GDM1 (cell line): ENCODE measurements at places on chromosomes 12 and 14.

GRCh38 chr14:51495319-51495718 is 156.4 kb upstream of the FRMD6 start:
- no peak for DNase-seq

DNA sequence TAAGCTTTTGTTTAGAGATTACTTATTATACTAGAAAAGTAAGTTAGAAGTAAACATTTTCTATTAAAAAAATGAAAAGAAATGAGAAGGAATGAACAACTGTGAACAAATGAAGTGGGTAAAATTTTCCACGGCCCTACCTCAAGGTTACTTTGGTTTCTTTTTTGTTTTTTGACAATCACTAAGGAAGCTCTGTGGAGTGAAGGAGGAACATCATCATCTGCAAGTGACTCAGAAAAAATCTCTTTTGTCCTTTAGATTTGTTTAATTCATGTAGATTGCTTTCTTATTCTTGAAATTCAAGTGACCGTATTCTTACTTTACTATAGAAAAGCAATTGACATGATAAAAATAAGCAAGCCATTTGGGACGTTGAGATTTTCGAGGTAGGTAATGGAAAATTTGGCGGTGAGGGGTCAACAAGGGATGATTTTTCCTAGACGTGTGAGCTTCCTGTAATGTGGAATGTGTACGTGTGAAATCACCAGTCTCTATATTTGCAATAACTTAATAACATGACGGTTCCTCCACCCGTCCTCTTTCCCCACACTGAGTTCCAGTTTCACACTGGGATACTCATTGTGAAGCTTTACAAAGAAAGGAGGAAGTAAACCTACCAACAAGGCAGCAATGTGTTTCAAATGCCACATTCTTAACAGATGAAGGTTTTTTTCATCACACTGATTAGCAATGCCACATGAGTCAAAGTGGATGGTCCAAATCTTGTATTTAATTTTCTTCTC is 62.3 kb upstream of the EGLN3 start:
- peak; percentile 43 for DNase-seq

DNA sequence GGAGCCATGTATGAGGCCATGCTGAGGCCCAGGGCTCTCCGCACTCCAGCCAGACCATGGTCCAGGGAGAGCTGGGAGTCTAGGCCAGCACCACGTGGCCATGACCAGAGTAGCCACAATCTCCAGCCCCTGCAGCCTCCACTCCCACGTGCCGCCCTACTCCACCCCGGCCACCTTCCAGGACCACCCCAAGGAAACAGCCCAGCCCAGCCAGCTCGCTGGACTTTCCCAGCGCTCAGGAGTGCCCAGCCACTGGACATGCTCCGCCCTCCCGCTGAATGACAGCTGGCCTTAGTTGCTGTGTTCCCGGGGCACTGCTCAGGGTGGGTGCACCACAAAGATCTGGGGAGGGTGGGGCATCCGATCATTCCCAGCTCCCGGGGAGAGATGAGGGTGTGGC is 2.1 kb upstream of the C14orf180 start:
- DNase-seq = no peak

- no peak for DNase-seq
Observed at GRCh38 chr14:26330982-26331381, 266.9 kb downstream of the NOVA1 start.

- DNase-seq = no peak
Observed at GRCh38 chr14:53462931-53463778, 310.0 kb upstream of the DDHD1 start.

- DNase-seq = no peak
Observed at GRCh38 chr12:7005311-7005710, 13.0 kb downstream of the LPCAT3 start.

GRCh38 chr14:97916669-97917568 is 1119.7 kb downstream of the VRK1 start:
- no peak for DNase-seq

DNA sequence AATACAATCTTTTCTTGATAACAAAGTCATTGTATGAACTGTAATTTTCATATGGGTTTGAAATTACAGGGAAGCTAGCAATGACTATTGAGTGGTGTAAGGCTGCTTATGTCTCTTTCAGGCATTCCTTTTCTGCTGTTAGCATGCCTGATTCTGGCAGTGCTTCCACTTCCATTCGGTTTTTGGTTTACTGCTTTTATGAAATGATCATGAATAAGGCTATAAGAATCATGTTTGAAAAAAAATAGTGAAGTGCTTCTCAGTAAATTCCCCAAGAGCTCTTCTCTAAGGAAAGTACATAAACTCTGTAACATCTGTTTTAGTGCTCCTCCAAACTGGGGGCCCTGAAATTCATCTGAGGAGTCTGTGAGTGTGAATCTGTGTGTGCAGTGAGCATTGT is 434.0 kb upstream of the RGS6 start:
- no peak for DNase-seq

- DNase-seq = peak; percentile 71
Observed at GRCh38 chr12:96237465-96238077, 43.4 kb downstream of the ELK3 start.

GRCh38 chr14:95784137-95784536 is 70.2 kb upstream of the TCL1A start:
- DNase-seq = no peak

DNA sequence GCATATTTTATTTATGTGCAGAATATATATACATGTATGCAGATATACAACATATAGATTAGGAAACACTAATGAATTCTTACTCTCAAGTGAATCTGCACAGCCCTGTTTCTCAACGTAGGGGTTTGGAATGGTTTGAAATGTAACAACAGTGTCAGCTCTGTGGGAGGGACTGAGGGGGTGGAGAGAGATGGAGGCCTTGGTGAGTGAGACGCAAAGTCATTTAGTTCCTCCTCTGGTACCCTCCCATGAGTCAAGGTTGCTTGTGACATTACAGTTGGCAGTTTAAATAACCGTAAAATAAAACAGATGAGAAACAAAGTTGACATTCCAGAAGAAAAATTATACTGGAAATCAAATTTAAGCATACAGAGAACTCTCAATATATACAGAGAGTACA is 313.0 kb upstream of the PRKD1 start:
- no peak for DNase-seq

GRCh38 chr14:22502007-22502406 is 87.0 kb downstream of the DAD1 start:
- no peak for DNase-seq

DNA sequence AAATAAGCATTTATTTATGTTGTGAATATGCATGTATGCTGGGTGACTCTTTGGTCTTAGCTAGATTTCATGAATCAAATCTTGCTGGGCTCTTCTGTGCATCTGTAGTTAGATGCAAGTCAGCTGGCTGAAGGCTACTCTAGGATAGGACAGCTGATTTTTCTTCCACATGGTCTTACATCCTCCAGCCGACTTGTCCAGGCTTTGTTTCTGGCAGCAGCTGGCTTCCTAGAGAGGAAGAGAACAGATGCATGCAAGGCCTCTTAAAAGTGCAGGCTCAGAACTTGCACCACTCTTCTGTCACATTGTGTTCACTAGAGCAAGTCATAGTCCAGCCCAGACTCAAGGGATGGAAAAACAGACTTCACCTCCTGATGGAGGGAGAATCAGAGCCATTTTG is 435.4 kb upstream of the STXBP6 start:
- DNase-seq = no peak

- no peak for DNase-seq
Observed at GRCh38 chr12:2003676-2004112, 563 bp downstream of the DCP1B start.

DNA sequence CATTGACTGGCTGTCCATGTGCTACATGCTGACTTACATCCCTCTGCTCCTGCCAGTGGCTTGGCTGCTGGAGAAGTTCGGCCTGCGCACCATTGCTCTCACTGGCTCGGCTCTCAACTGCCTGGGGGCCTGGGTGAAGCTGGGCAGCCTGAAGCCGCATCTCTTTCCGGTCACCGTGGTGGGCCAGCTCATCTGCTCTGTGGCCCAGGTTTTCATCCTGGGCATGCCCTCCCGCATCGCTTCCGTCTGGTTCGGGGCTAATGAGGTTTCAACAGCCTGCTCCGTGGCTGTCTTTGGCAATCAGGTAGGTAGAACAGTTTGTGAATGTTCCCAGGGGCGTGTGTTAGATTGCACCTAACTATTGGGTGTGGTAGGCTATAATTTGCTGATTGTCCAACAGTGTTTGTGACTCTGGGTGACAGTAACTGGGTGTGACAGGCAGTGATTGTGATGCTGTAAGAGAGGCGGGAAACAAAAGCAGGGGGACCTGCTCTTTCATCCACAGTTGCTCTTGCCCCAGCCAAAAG is 981 bp downstream of the FLVCR2 start:
- DNase-seq = no peak

- no peak for DNase-seq
Observed at GRCh38 chr14:91068642-91069041, 8.2 kb upstream of the RPS6KA5 start.

DNA sequence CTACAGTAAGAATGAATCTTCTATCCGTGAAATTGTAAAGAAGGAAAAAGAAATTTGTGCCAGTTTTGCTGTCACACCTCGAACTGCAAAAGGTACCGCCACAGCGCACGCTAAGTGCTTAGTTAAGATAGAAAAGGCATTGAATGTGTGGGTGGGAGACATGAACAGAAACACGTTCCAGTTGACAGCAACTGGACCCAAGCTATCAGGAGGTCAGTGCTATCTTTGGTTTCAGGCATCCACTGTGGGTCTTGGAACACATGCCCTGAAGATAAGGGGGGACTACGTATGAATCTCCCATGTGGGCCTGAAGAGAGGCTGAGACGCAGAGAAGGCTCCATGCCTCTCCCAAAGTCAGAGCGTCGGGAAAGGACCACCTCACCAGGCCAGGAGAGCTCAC is 9.8 kb downstream of the IFFO1 start:
- no peak for DNase-seq

GRCh38 chr14:84037593-84037992 is 1492.4 kb upstream of the FLRT2 start:
- DNase-seq = no peak

DNA sequence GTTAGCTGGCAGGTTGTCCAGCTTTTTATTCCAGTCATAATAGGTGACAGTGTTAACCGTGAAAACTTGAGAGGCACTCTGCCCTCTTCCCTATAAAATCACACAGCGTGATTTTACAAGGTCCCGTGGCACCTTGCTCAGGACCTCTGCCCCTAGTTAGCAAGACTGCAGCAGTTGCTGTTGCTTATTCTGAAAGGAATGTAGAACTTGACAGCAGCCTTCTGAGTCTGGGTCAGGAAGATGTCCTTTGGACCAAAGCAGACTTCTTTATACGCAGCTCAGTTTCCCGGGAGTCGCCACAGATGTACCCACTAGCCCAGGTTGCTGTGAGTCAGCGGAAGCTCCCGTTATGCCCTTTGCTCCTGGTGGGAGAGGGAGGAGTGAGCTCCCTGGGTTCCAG is 13.2 kb downstream of the PRKAB1 start:
- no peak for DNase-seq

DNA sequence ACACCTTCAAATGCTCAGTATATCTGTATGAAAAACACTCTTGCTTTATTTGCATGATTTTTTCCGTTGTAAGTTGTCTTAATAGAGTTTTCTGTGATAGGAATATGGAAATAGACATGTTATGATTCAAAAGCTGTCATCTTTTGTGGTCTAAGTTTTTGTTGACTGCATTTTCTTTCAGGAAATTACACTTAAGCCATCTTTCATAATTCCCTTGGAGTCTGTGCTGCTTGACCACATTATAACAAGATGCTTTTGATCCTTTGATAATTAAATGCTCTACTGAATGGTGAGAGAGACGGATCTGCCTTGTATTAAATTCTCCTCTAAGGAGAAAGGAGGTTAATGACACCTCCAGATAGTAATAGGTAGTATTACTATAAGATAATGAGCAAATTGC is 272.8 kb upstream of the DAAM1 start:
- DNase-seq = no peak

DNA sequence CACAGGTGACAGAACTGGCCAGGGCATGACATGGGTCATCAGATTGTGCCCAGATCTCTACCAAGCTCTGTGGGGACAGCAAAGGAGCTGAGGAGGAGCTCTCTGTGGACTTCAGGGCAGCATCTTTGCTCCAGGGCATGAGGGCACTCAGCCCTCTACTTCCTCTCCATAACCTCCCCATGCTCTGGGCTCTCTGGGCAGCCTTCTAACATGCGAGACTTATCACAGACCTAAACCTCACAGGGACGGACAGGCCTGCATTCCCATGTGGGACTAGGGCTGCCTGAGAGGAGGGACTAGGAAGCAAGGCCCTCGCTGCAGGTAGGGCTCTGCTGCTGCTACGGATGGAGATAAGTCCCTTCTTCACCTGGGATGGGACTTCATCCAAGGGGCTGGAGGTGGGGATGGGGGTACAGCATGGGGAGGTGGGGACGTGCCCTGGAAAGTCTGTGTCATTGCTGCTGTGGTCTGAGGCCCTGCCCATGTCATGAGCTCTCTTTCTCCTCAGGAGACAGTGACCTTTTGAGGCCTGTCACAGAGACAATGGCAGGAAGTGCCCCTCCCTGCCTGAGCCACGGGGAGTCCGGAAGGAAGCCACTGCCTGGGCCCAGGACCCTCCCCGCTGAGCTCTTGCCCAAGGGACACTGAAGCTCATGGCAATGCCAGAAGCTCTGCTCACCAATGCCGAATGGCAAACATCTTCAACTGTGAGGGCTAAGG is 44.1 kb downstream of the PITPNM2 start:
- DNase-seq = no peak

DNA sequence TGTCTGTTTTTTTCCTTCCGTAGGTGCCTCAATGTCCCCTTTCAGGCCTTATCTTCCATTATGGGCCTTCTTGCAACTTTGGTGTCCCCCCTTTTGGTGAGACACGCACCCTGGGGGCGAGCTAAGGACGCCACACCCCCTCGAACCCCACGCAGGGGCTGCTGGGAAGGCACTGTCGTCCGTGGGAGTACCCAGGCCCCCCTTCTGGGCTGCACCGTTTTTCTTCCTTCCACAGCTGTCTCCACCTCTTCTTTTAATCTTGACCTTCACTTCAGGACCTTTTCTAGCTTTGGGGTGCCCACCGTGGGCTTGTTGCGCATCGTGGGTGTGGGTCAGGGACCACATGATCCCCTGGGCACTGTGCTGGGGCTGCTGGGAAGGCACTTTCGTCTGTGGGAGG is 271.8 kb downstream of the ALG10 start:
- DNase-seq = no peak

GRCh38 chr14:32004300-32004699 is 72.8 kb upstream of the ARHGAP5 start:
- DNase-seq = no peak

DNA sequence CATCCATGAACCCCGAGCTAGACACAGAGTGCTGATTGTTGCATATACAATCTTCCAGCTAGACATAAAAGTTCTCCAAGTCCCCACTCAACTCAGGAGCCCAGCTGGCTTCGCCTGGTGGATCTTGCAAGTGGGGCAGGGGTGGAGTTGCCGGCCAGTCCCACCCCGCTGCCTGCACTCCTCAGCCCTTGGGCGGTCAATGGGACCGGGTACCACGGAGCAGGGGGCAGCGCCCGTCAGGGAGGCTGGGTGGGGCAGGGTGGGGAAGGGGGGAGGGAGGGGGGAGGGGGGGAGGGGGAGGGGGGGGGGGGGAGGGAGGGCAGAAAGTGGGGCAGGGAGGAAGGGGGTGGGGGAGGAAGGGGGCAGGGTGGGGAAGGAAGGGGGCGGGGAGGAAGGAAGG is 63.0 kb downstream of the CCDC60 start:
- no peak for DNase-seq
